Myocyte (in vitro differentiated cells): ENCODE measurements at places on chromosomes 11 and 22. TPM values are rescaled to one million over a fixed set of nuclear protein-coding genes. Genes with fewer than 3 reads are reported as not detected.

The LRRN4CL gene
- 195 and 219 TPM in 2 replicates for total RNA-seq

The RIBC2 gene
- not detected in 2 replicates for total RNA-seq

The MMP1 gene
- 0.10 and 0.94 TPM in 2 replicates for total RNA-seq

DNA sequence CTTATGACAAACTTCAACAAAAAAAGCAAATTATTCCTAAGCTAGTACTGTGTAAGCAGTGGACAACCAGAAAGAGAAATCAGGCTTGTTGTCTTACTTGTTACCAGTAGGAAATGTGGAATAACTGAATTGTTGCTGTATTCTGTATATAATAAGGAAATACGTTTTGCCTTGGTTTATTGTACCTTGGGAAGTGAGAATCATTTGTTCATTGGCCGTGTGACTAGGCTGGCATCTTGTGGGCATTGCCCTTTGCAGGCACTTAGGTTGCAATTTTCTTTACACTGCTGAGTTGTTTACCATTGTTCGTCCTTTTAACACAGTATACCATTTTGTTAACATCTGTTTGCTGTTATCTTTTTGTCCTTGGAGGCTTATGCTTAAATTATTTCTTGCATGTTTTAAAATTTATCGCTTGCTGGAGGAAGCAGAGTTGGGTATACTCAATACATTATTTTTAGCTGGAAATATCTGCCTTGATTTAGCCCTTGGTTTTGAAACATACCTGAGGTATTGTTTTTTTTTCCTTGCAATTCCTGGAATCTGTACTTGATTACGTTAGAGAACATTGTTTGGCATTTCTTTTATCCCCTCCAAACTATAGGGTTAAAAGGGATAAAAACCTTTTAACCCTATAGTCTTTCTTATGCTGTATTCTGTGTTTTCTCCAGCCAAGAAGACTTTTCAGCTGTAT is 109.3 kb downstream of the DDX10 start:
- DNase-seq: no peak

- peak; percentile 69 for DNase-seq
Observed at GRCh38 chr11:121372028-121372427, 79.5 kb downstream of the SC5D start.

GRCh38 chr11:128694618-128695481 is 978 bp downstream of the FLI1 start:
- DNase-seq: no peak

DNA sequence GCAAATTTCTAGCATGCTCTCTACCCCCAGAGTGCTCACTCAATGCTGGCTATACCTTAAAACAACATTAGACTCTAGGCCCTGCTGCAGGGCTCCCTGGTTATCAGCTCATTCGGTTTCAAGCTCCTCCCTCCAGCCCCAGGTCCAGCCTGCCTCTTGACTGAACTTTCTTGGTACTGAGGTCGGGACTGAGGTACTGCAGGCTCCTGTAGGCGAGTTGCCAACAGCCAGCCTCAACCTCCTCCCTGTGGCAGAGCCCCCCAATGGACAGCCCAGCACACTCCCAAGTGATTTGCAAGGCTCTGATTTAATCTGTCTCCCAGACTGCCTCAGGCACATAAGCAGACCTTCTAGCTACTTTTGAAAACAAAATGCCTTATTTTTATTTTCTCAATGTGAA is 73.6 kb upstream of the EIF3M start:
- DNase-seq: no peak

GRCh38 chr22:23565305-23565914 is 14.7 kb downstream of the IGLL1 start:
- no peak for DNase-seq

DNA sequence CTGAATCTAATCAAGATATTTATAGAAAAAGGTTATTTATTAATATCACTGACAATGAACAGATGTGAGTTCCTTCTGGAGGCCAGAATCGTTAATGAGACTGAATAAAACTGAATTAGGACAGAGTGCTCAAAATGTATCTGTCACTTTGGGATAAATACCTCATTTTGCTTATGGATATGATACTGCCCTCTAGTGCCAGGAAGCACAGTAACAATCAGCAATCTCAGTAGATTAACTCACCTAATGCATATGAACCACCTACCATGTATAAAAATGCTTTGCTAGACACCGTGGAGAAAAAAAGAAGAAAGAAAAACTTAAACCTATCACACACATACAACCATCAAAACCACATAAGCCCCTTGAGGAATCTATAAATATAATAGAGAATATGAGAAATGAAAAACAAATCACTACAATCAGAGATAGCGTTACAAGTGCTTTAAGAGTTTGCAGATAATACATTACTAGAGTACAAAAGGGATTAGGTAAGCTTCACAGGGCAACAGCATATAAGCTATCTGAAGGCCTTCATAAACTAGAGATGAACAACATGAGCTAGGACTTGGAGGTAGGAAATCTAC is 117.4 kb downstream of the SGSM3 start:
- no peak for DNase-seq

DNA sequence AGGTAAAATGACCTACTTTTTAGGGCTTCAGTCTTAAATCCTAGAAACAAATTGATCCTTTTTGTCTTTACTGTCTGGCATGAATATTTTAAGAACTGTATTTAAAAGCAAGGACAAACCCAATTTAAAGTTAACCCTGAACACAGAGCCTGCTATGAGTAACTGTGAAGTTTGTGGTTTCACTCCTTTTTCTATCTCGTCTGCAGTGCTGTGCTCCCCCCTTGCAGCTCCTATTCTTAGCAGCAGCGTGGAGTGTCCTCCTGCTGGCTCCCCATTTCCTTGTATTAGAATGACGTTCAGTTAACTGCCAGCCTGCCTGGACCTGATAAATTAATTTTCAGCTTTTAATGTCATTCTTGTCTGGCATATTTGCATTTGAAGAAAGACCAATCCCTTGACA is 40.0 kb upstream of the LRRC4C start:
- DNase-seq: no peak

GRCh38 chr11:27011560-27012233 is 17.8 kb downstream of the FIBIN start:
- no peak for DNase-seq

DNA sequence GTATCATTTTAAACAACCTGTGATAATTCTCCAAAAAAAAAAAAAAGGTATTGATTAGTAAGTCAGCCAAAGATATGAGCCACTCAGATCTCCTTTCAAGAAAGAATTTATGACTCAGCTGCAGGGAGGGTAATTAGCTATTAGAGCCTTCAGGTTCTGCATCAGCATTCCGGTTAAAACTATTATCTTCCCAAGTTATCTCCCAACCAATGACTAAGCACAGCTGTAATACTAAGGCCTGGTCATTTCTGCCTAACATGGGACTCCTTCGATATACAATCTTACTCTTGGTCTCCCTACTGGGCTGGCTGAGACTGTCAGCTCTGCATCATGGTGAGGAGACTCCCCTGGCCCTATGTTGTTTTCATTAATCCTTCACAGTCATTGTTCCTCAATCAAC is 60.4 kb downstream of the SBF2 start:
- peak; percentile 12 for DNase-seq

DNA sequence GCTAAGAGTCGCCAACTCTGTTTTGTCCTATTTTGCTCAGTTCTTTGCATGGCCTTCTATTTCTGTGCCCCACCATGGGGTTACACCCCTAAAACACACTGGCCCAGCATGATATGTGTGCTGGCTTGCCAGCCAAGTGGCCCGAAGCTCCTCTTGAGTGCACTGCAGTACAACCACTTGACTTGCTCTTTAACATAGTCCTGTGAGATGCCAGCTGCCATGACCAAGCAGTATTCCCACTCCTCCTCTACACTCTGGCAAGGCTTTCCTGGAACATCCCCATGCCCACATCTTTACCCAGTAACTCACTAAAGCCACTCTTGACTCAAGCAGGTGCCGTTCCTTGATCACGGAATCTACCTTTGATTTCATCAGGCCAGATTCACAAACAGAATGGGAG is 102.9 kb upstream of the GAL start:
- peak; percentile 57 for DNase-seq

- DNase-seq: no peak
Observed at GRCh38 chr11:21072558-21072957, 403.2 kb downstream of the NELL1 start.

DNA sequence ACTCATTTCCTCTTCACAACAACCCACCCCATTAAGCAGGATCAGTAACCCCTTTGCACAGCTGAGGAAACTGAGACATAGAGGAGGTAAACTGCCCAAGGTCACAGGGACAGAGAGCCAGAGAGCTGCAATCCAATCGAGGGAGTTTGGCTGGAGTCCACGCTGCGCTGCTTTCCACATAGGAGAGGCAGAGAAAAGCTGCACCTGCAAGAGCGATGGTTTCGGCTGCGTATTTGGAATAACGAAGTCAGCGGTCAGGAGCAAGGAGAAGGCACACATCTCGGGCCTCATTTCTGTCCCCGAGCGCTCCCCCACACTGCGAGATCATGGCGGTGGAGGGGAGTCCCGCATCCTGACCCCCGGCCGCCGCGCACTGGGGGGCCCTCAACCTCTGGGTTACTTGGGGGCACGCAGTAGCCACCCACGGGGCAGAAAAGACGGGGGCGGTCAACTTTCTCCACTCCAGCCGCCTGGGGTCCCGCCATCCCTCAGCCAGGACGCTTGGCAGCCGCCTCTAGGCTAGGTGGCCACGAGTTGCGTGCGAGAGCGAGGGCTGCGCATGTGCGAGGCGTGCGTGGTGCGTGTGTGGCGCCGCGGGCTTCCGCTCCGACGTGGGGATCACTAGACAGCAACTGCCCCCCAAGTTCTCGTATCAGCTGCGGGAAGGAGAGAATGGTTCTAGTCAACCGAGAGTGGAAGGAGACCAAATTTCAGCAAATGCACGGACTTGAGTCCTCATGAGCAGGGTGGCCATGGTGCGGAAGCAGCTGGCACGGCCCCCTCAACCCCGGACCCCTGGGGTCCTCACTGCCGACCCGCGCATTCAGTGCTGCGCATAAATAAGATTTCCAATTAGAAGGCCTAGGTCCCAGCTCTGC is 42.3 kb upstream of the CLDN5 start:
- DNase-seq: no peak

DNA sequence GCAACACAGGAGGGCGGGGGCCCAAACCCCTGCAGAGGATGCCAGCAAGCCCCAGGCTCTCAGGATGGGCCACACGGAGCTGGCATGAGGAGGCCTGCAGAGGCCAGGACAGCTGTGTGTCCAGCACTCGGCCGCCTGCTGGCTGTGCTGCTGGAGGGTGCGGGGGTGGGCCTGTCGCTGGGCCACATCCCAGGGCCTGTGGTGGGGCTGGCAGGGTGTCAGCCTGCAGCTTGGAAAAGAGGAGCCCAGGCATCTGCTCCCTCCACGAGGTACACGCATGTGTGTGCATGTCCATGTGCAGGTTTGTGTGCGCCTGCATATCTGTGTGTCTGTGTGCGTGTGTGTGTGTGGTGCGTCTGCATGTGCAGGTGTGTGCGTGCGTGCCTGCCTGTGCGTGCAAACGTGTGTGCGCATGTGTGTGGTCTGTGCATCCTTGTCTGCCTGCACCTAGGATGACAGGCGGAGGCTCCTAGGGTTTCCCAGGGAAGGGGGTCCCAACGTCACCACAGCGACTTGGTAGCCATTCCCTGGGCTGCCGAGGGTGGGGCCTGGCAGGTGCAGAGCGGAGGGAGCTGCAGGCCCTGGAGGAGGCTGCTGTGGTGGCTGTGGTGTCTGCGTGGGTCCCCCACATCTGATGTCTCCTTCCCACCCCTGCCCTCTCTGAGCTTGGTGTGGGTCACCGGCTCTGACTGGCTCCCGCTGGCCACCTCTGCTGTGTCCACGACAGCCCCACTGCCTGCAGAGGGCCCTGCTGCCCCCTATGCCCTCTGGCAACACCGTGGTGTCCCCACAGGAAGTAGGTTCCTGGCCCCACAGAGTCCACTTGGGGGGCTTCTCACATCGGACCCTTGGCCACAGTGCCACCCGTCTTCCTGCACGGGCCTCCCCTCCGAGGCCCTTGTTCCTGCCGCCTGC is 17.1 kb downstream of the BRSK2 start:
- DNase-seq: no peak

DNA sequence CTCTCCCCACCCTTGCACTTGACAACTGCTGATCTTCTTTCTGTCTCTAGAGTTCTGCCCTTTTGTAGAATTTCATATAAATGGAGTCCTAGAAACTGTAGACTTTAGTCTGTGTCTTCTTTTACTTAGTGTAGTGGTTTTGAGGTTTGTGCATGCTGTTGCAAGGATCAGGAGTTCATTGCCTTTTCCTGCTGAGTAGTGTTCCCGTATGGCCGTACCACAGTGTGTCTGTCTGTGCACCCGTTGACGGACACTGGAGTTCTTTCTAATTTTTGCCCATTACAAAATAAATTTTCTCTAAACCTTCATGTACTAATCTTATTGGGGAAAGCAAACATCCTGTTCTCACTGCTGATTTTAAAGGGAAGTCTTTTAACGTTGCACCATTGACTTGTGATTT is 138.1 kb downstream of the TBC1D22A start:
- DNase-seq: no peak

DNA sequence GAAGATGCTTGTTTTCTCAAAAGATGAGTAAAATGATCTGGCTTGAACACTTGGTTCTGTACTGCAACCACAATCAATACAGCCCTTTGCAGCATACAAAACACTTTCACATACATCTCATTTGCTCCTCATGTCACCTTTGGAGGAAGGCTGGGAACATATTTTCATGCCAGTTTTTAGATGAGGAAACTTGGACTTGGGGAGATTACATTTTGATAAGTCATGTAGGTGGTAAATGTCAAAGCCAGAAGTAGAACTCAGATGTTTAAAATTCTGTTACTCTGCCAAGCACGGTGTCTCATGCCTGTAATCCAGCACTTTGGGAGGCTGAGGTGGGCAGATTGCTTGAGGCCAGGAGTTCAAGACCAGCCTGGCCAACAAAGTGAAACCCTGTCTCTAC is 121.8 kb downstream of the MICAL2 start:
- no peak for DNase-seq

DNA sequence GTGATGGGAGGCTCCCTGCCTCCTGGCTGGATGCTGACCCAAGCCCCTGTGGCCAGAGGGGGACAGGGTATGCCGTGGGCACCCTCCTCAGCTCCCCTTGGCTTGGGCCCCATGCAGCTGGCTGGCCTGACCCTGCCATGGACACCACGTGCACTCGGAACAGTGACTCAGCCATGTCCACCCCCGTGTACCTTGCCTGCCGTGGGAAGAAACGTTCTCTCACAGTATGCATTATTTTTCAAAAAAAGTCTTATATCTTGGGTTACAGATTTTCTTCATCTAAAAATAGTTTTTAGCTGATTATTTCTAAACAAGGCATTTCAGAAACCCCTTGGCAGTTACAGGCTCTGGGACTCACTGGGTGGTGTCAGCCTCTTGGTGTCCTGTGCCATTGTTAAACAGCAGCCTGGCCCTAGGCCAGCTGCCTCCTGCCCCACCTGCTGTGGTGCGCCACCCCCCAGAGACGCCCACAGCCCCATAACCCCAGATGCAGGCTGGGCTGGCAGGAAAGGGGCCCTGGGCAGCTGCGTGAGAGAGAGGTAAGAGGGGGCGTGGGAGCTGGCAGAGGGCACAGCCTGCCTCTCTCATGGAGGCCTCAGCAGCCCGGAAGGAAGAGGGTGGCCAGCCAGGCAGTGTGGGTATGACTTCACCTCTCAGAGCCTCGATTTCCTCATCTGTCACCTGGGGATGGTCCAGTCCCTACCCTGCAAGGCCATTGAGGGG is 99.8 kb downstream of the MORC2 start:
- peak; percentile 76 for DNase-seq

GRCh38 chr11:43644621-43645299 is 35.8 kb upstream of the HSD17B12 start:
- DNase-seq: peak; percentile 8
